ENCODE measurements at places on chromosomes 5 and 9.

- no peak for DNase-seq
Measured at GRCh38 chr5:65868509-65868908, 57.9 kb upstream of the ERBIN start.

DNA sequence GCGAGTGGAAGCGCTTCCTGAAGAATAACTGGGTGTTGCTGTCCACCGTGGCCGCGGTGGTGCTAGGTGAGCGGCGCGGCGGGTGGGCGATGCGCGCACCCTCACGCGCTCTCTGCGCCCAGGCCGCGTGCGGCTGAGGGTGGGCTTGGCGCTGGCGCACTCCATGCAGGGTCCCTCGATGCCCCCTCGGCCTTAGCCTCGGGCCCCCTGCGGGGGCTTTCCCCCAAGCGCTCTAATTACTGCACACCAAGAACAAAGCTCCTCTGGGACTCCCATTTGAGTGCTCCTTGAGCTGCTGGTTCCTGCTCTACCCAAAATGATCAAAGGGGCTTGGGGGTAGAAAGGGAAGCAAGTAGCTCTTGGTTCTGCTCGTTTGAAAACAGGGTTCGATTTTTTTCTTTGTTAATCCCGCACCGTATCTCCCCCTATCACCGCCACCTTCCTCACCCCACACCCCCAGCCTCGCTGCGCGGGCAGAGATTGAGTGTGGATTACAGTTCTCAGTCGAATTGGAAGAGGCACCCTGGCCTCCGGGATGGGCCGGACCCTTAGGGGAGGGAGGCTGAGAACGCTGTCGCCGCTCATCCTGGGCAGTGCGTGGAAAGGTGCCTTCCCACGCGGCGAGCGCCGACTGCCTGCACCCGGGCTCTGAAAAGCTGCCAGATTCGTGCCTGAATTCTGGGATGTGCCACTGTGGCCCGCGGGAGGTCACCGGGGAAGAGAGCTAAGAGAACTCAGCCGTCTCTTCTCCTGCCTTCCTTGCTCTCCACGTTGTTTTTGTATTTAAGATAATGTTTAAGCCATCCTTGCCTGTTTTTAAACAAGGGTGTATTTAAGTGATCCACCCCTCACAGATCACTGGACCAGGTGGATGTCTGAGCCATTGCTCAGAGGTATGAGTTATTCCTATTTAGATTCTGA, 697 bp downstream of the SLC1A1 start:
- no peak for DNase-seq

GRCh38 chr9:116080561-116080960, 73.0 kb upstream of the PAPPA start:
- DNase-seq = no peak

- DNase-seq = no peak
Measured at GRCh38 chr9:112819635-112820496, 69.3 kb downstream of the SNX30 start.

- DNase-seq = no peak
Measured at GRCh38 chr5:83009408-83009807, 67.8 kb downstream of the TMEM167A start.

DNA sequence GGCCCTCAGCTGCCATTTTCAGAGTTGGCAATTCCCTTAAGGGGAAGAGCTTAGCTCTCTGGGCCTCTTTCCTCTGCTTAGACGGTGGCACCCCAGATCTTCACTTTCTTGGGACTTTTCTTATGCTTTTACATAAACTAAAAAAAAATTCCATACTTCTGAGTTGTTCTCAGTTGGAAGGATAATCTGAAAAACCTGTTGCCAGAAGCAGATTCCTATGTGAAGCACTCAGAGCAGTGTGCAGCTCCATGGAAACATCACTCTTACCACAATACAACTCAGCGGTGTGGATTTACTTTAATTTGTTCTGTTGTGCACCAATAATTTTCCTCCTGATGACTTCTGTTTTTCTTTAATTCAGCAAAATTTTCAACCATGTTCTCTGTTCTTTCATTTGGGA, 44.1 kb upstream of the MROH2B start:
- DNase-seq = no peak

- DNase-seq = no peak
Measured at GRCh38 chr9:85658716-85659115, 83.0 kb downstream of the AGTPBP1 start.

GRCh38 chr5:136538534-136538933, 173.2 kb upstream of the TRPC7 start:
- DNase-seq = no peak

DNA sequence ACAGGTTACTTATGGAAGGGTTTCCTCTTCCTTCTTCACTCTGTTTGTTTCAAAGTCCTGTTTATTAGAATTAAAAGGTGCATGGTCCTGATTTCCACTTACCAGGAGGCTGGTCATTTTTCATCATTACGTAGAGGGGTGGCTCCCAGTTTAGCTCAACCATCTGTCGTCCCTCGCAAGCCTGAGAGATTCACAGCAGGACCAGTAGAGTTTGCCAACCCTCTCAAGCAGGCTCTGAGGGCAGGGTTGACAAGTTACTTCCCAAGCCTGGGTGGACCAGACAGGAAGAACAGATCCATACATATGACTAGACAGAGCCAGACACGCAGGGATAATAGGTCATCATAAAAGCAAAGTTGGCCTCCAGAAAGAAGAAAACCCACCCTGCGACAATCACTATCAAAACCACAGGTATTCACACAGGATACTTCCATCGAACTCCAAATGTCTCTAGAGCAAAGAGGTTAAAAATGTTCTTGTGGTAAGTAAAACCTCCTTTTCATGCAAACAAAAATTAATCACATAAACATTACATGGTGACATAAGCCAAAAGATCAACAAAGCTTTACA, 151.9 kb downstream of the ELAVL2 start:
- DNase-seq = no peak

DNA sequence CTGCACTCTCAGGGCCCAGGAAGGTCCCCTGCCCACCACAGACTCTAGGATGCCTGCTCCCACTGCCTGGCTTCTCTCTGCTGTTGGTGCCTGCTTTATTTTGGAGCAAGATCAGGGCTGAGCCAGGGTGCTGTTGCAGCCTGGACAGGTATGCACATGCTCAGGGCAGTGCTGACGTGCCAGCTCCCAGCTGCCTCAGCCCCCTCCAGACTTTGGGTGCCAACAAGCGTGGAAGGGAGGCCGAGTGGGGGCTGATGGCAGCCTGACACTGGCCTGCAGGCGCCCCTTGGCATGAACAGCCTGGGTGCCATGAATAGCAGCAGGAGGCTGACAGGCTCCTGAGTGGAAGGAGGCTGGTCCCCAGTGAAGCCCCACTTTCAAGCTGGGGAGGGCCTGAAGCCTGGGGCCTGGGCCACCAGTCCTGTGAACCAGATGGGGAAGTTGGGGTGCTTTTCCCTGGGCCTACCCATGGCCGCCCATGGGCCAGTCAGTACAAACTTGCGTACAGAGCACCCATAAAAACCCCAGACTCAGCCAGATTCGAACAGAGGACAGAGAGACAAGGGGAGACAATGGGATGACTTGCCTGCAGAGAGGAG, 6.8 kb downstream of the AMBP start:
- DNase-seq = no peak

GRCh38 chr9:82127465-82127864, 138.9 kb downstream of the SPATA31D1 start:
- no peak for DNase-seq

GRCh38 chr9:35488021-35488420, 1.9 kb upstream of the RUSC2 start:
- DNase-seq = no peak

DNA sequence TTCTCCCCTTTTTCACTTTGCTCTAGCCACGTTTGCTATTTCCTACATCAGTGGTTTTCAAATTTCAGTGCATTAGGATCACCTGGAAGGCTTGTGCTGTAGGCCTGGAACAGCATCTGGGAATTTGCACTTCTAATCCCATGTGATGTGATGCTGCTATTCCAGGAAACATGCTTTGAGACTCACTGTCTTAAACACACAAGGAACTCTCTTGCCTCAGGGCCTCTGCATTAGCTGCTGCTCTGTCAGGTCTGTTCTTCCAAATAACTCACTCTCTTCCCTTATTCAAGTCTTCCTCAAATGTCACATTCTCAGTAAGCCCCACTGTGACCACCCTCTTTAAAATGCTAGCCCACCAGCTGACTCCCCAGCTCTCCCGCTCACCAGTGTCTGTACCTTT, 204.0 kb downstream of the DNAH5 start:
- no peak for DNase-seq

- DNase-seq = no peak
Measured at GRCh38 chr9:36208521-36209253, 18.0 kb downstream of the CLTA start.

DNA sequence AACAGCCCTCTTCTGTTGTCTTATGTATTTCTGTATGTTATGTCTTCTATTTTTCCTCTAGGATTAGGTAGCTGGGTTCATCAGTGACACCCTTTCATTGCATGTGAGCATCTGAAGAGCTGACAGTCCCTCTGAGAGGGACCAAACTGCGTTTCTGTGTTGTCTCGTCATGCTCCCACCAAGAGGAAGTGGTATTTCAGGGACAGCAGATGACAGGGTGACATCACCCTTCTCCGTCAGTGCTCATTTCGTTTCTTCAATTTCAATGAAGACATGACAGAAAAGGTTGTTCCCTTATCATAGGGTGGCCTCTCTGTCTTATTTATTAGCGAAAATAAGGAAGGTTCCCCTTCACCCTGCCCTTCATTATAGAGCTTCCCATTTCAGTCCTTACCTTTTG, 225.9 kb upstream of the NR4A3 start:
- DNase-seq = peak; percentile 6

- no peak for DNase-seq
Measured at GRCh38 chr5:114327987-114328386, 33.9 kb upstream of the KCNN2 start.
